ENCODE measurements at places on chromosomes 3 and 15.

GRCh38 chr3:38658841-38659240 lies 9.4 kb upstream of the SCN5A start:
- no peak for DNase-seq

DNA sequence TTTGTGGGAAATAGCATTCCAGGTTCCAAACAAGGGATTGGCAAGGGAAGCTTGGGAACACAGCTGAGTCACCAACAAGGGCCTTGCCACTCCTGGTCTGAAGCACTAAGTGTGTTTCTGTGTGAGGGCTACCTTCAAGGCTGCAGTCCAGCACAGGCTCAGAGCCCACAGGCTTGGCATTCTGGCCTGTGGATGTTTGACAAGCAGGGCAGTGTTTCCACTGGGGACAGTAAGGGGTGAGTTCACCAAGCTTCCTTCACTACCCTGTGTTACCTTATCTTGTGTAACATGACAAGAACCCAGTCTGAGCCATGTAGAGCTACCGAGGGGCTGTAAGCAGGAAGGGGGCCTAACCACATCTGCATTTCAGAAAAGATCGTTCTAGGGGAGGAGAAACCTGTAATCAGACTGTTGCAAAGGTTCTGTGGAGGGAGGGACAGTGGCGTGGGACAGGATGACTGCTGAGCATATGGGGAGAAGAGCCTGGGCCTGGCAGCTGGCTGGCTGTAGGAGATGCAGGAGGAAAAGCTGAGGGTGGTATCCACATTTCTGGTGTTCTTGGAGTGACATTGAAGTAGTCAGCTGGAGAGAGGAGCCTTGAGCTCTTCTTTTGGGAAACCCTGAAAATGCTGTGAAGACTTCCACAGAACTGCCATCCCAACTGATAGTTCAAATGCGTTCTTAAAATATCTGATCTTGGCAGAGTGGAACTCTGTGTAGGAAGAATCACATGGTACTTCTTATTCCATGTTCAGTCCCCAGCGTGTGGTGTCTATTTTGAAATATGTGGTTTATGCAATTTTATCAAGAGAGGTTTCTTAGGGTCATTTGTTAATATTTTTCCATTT lies 61.3 kb downstream of the CTDSPL start:
- no peak for DNase-seq

GRCh38 chr15:75002398-75002797 lies 7.0 kb downstream of the SCAMP5 start:
- no peak for DNase-seq

DNA sequence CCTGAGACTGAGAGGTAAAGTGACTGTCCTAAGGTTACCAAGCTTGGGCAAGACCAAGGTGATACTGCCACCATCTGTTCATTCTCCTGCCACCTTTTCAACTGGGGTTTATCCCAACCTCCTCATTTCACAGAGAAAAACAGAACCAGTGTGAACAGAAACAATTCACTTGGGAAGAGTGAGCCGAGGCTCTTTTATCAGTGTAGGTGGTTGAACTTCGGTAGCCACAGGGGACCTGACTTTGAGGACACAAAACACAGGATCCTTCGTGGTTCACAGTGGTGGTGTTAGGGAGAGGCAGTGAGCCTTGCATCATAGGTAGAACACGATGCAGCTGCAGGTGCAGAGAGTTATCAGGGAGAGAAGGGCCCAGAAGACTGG lies 72.8 kb upstream of the ICE2 start:
- no peak for DNase-seq

GRCh38 chr3:152729906-152730305 lies 105.0 kb upstream of the P2RY1 start:
- no peak for DNase-seq

DNA sequence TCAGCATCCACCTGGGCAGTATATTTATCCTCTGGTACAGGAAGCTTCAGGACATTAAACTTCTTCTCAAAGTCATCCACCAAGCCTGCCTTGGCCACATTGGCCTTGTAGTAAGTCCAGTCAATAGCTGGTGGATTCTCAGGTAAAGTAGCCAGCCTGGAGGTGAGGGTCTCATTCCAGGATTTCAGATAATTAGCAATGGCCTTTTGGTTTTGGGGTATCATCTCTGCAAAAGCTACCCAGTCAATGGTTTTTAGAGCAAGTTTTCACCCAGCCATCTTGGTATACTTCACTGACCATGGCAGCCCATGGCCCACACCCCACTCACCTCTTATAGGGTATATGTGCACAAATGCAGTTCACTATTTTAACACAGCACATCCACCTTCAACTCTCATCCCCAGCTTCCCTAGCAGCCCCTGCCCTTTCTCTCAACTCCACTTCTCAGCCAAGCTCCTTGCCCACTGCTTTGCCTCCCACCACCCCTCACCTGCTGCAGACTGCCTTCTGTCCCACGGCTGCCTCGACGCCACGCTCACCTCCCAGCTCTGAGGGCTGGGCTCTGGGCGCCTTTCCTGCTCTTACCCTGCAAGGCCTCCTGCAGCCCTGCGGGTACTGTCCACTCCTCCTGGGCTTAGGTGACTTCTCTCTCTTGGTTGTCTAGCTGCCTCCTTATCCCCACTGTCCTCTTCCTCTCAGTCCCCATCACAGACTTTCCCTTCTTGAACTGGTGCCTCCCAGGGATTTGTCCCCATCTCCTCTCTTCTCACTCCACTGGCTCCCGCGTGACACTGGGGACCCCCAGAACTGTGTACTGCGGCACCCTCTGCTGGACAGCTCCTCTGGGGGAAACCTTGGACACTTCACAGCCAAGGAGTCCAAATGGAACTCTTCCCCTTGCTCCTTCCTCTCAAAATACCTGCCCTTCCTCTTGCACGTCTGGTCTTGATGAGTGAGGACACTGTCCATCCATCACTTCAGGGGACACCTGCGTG lies 1.7 kb upstream of the TGM5 start:
- no peak for DNase-seq

GRCh38 chr15:53590380-53590779 lies 169.1 kb downstream of the WDR72 start:
- DNase-seq = no peak

GRCh38 chr3:68447885-68448284 lies 484.5 kb downstream of the TAFA4 start:
- no peak for DNase-seq

GRCh38 chr3:144585953-144586352 lies 614.3 kb downstream of the DIPK2A start:
- no peak for DNase-seq

- DNase-seq = no peak
These were observed 4.7 kb downstream of the NCKIPSD start for GRCh38 chr3:48680811-48681540.

DNA sequence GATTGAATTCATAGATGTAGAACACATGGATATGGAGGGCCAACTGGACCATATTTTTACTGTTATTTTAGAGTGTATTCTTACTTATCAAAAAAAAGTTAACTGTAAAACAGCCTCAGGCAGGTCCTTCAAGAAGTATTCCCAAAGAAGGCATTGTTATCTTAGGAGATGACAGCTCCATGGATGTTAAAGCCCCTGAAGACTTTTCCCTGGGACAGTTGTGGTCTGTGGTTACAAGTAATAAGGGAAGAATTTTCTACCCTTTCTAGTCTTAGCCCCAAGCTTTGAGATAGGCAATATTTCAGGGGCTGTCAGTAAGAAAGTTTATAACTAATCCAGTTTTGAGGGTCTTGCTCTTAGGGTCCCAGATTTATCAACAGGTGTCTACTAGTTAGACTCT lies 62.5 kb downstream of the LRRC49 start:
- DNase-seq = no peak

- DNase-seq = no peak
These were observed 101.7 kb upstream of the TPM1 start for GRCh38 chr15:62940755-62941361.

GRCh38 chr3:78825118-78825857 lies 942.5 kb downstream of the ROBO1 start:
- no peak for DNase-seq

DNA sequence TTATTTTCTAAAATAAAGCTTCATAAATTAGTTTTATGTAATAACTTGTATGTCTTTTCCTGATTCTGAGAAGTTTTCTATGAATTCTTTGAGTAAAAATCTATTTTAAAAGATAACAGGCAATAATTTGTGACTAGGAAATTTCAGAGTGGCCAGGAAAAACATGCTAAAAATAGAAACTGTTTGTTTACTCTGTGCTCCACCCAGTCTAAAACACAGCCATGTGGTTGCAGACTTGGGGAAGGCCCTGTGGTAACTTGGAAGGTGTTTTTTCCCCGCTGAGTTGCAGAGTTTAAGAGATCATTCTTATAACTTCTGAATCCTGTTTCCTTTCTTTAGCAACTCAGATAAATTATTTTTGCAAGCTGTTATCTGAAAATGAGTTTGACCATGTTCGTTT lies 21.9 kb downstream of the PLCL2 start:
- peak; percentile 22 for DNase-seq

- no peak for DNase-seq
These were observed 60.6 kb upstream of the CADPS start for GRCh38 chr3:62935793-62936192.

GRCh38 chr15:83653639-83654378 lies at the start of gene ADAMTSL3:
TSS of gene ADAMTSL3 (plus strand) at chr15:83654123. CDS start at chr15:83655762, 1,639 bp downstream.
- DNase-seq = no peak

DNA sequence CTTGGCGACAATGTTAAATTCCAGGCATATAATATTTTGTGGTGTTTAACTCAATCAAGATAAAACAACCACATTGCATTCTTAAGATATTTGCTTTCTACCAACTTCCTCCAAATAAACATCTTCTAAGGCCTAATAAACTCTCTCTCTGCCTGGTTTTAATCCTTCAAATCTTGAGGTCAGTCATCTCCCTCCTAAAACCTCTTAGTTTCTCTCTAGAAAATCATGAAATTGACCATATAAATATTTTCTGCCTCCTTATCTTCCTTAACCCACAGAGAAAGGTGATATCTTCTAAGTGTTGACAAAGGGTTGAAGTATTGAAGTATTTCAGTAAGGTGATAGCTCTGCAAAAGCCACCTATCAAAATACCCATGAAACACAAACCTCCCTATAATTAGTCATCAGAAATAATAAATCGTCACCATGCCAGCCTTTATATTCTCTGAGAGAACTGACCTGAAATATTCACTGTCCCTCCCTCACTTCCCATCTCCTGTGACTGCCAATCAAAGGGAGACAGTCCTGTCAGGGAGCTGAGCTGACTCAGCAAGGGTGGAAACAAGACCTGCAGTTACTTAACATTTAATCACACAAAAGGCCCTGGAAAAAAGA lies 1261.1 kb downstream of the ROBO1 start:
- DNase-seq = no peak

All from NCI-H1092 treated with DMSO at 0.1 percent for 48 hours (cell line).